ENCODE measurements at places on chromosomes 12 and 14. TPM values are rescaled to one million over a fixed set of nuclear protein-coding genes. Genes with fewer than 3 reads are reported as not detected.
A peak's percentile ranks its signal among the peaks of the same experiment; 100 is the strongest.

The C12orf50 gene
- total RNA-seq: not detected

The MIA2 gene
- total RNA-seq: 25.5 TPM

The TMTC2 gene
- total RNA-seq: 2.5 TPM

The ACSS3 gene
- total RNA-seq: not detected

- H3K4me3 ChIP-seq: peak overlapping the region; percentile 93
- H3K4me1 ChIP-seq: peaks cover 45% of the 10 kb centered on the region
- no peak for DNase-seq
- peak overlapping the region; percentile 98 for H3K27ac ChIP-seq
- H3K36me3 ChIP-seq: peaks cover 35% of the 10 kb centered on the region
These were observed 1.4 kb downstream of the PSMB5 start for GRCh38 chr14:23033251-23033727.

- no peak overlapping the region for H3K4me3 ChIP-seq
- no peak for DNase-seq
- H3K36me3 ChIP-seq: peaks cover 49% of the 10 kb centered on the region
- H3K27ac ChIP-seq: no peak overlapping the region
- H3K4me1 ChIP-seq: no peaks in the 10 kb centered on the region
- no peaks in the 10 kb centered on the region for H3K27me3 ChIP-seq
These were observed 32.9 kb downstream of the FBXW8 start for GRCh38 chr12:116943419-116944372.

GRCh38 chr14:22333422-22334274 is 255.4 kb downstream of the DAD1 start:
- H3K36me3 ChIP-seq: no peaks in the 10 kb centered on the region
- H3K27me3 ChIP-seq: no peaks in the 10 kb centered on the region
- no peaks in the 10 kb centered on the region for H3K4me1 ChIP-seq
- H3K27ac ChIP-seq: no peak overlapping the region

DNA sequence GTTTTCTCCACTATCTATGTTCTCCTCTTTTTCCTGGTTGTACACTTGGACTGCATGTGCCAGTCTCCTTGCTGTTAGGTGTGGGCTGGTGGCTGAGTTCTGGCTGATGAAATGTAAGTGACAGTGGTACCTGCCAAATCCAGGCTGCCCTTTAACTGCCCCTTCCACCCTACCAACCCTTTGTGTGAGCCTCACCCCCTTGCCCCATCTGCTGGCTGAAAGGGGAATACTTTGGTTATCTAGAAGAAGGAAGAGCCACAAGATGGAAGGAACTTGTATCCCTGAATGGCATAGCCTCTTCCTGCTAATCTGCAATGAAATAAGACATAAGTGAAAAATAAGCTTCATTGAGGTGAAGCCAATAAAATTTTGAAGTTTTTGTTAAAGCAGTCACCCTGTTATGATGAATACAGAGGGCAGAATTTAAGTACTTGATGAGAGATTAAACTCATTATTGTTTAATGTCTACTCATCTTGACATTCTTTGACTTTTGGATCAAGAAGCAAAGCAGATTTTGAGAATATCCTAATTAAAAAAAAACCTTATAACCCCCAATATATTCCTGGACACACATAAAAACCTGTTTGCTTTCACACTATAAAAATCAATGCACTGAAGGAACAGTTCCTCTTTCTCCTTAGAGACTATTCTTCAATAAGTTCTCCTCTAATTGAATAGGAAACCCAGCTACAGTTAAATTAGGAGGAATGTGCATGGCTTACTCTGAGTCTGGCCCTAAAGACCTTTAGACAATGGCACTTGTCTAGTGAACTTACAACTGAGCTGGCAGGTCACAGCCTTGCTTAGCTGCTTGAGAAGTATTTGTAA is 262.6 kb upstream of the BTG1 start:
- H3K27ac ChIP-seq: no peak overlapping the region
- H3K4me1 ChIP-seq: peaks cover 43% of the 10 kb centered on the region
- no peaks in the 10 kb centered on the region for H3K27me3 ChIP-seq
- H3K36me3 ChIP-seq: peaks cover 21% of the 10 kb centered on the region
- peak; percentile 59 for DNase-seq
- no peak overlapping the region for H3K4me3 ChIP-seq

- H3K4me3 ChIP-seq: no peak overlapping the region
- no peaks in the 10 kb centered on the region for H3K27me3 ChIP-seq
- peaks cover 29% of the 10 kb centered on the region for H3K36me3 ChIP-seq
- no peak overlapping the region for H3K27ac ChIP-seq
- peaks cover 37% of the 10 kb centered on the region for H3K4me1 ChIP-seq
These were observed 50.4 kb downstream of the GXYLT1 start for GRCh38 chr12:42094277-42094676.

- H3K4me1 ChIP-seq: peaks cover 61% of the 10 kb centered on the region
- H3K27ac ChIP-seq: peak overlapping the region; percentile 80
- H3K27me3 ChIP-seq: peaks cover 8% of the 10 kb centered on the region
- H3K36me3 ChIP-seq: peaks cover 2% of the 10 kb centered on the region
- DNase-seq: no peak
These were observed 1.5 kb downstream of the LAG3 start for GRCh38 chr12:6773590-6774351.

All from activated CD4-positive, alpha-beta T cell treated with anti-CD3 and anti-CD28 coated beads, Interleukin-2, amount 10 ng/mL, durations not matched to agents 7 days and 5 days (primary cell).